ENCODE measurements at places on chromosomes 2 and 18.

- DNase-seq, result no peak
Observed at GRCh38 chr2:136233298-136233697, 115.3 kb upstream of the CXCR4 start.

DNA sequence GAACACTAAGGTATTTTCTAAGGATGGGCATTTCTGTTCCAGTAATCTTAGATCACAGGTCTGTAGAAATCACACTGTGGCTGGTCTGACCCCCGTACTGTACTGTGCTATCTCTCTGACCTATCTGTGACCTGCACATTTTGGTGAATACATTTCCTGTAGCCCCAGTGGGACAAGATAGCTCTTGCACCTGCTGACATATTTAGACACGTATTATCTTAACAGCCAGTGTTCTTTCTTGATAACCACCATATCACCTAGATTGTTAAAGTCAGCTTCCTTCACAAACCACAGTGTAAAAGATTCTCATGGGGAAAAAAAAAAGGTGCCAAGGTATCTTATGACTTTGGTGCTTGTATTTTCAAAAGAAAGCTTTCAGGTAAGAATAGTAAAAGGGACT, 39.8 kb upstream of the TMEM247 start:
- DNase-seq, result peak; percentile 65

GRCh38 chr2:113227290-113227689, 51.4 kb downstream of the PAX8 start:
- DNase-seq, result no peak

- DNase-seq, result no peak
Observed at GRCh38 chr2:101852824-101853223, 138.9 kb upstream of the IL1R2 start.

DNA sequence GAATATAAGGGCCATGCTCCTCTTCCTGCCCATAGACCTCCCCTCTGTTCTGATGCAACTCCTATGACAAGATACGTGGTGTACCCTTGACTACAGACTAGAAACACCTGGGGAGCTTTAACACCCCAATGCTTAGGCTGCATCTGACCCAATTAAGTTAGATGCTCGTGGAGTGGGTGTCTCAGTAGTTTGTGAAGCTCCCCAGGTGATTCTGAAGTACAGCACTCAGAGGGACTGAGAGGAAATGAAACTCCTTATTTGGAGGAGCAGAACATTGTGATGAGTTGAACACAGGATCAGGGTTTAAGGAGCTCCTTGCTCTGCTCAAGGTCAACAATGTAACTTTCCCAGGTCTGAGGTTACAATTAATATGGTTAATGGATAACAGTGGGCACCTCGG, 80.3 kb upstream of the TTC39C start:
- DNase-seq, result peak; percentile 63

- no peak for DNase-seq
Observed at GRCh38 chr2:238226698-238227586, 12.9 kb downstream of the HES6 start.

DNA sequence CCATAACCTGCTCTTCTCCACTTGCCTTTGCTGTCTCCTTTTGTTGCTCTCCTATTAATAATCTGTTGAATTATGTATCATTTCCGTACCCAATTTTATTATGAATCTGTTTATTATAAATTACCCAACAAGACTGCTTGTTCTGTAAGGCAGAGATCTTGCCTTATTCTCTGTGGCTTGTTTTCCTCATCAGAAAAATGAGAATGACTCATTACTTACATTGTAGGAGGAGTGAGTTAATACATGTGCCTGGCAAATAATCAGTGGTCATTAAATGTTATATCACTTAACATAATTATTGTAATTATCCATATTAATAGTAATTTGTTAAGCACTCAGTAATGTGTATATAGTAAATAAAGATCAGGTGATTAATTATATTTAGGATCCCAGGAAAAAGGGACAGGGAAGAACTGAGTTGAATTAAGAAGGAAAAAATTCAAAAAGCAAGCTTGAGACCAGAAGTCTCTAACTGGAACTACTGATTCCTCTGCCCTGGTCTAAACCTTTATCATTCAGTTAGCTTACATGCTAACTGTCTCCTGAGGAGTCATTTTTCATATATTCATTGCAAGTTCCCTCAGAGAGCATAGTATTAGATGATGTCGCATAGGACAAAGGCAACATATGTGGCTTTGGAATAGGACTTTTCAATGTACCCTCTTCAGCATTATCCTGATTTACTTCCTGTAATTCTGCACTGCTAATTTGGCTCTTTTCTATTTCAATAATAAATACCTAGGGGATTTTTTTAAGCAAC, 335.7 kb downstream of the GALNT13 start:
- DNase-seq, result no peak

GRCh38 chr18:65435534-65435933, 315.3 kb upstream of the CDH7 start:
- no peak for DNase-seq

DNA sequence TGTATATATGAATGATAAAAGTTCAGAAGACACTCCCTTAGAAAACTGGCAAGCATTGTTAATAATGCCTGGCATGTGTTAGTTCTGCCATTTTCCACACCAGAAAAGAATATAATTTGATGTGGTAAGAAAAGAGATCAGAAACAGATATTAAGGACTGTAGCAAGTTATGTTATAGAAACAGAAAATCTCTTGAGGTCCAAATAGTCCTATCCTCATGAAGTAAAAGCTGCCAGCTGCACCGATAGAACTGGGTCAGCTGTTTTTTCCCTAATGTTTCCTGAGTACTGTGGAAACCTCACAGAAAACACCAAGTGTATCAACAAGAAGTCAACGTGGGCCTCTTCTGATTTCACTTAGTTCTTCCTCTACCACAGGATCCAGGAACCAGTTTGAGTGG, 56.9 kb upstream of the SDC1 start:
- no peak for DNase-seq

DNA sequence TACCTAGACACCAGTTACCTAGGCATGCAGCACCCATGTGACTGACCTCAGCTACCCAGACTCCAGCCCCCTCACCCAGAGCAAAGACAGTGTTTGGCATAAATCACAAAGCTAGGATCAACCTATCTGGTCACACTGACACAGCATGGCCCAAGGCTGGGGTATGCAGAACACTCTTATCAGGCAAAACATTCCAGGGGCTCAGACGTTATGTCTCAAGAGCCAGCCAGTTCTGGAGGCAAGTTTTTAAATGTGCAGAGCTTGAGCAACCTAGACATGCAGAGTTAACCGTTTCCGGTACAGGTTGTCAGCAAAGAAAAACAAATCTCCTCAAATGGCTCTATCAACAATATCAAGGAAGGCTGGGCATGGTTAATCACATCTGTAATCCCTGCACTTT, 92.8 kb downstream of the AP1S3 start:
- DNase-seq, result no peak

GRCh38 chr18:5582076-5582475, 38.3 kb upstream of the EPB41L3 start:
- no peak for DNase-seq

DNA sequence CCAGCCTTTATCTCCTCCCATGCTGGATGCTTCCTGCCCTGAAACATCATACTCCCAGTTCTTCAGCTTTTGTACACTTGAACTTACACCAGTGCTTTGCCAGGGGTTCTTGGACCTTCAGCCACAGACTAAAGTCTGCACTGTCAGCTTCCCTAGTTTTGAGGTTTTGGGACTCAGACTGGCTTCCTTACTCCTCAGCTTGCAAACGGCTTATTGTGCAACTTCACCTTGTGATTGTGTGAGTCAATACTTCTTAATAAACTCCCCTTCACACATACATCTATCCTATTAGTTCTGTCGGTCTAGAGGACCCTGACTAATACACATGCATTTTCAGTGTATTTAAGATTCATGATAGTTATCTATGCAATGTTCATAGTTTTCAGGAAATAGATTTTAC, 35.8 kb upstream of the ZNF804A start:
- no peak for DNase-seq

DNA sequence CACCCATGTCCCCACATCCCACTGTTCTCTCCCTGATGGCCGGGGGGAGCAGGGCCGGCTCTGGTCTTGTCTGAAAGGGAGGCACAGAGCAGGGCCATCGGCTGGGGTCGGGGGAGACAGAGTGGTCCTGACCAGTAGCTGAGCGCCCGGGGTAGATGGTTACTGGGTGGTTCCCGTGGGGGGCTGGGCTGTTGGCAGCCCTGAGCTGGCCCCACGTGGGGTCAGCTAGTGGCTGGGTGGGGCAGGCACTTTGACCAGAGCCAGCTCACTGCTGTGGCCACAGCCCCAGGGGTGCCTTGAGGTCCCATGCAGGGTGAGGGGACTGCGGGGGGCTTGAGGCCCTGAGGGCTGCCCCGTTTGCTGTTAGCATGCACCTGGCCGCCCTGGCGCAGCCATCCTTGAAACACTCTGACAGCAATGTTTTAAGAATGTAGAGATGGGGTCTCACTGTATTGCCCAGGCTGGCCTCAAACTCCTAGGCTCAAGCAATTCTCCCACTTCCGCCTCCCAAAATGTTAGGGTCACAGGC, 12.3 kb upstream of the NEU4 start:
- DNase-seq, result peak; percentile 48

DNA sequence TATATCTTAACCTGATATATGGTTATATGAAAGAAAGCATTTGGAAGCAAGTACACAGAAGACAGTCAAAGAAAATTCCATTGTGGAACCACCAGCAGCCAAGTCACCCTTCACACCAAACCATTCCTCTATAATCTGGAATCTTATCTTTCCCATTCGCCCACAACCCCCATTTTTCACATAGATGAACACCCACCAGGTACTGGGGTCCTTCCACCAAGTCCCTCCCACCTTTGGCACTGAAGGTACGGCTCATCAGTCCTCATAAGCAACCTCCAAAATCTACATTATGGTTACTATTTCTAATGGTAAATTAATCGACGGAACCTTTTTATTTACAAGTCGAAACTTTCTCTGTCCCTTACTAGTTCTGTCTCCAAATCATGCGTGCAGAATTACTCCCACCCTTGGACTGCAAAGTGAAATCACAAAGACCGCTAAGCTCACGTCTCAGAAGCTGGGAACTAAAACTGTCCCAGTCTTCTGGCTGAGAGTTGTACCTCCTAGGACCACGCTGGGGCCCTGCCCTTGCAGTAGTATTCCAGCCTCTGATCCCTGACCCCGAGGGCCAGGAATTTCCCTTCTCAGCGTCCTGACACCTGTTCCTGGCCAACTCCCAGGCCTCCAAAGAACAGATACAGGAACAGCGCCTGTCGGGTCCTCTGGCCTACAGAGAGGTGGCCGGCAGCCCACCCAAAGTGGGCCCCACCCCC, 702 bp downstream of the OLA1 start:
- DNase-seq, result no peak

All from activated CD4-positive, alpha-beta T cell treated with anti-CD3 and anti-CD28 coated beads, Interleukin-2, amount 10 ng/mL, durations not matched to agents 24 days and 14 days (primary cell).